HS-27A (cell line): ENCODE measurements at places on chromosomes 3 and 15.

- DNase-seq = no peak
Observed at GRCh38 chr15:67444100-67444499, 76.8 kb upstream of the C15orf61 start.

- DNase-seq = no peak
Observed at GRCh38 chr3:116140100-116140689, 305.1 kb downstream of the LSAMP start.

DNA sequence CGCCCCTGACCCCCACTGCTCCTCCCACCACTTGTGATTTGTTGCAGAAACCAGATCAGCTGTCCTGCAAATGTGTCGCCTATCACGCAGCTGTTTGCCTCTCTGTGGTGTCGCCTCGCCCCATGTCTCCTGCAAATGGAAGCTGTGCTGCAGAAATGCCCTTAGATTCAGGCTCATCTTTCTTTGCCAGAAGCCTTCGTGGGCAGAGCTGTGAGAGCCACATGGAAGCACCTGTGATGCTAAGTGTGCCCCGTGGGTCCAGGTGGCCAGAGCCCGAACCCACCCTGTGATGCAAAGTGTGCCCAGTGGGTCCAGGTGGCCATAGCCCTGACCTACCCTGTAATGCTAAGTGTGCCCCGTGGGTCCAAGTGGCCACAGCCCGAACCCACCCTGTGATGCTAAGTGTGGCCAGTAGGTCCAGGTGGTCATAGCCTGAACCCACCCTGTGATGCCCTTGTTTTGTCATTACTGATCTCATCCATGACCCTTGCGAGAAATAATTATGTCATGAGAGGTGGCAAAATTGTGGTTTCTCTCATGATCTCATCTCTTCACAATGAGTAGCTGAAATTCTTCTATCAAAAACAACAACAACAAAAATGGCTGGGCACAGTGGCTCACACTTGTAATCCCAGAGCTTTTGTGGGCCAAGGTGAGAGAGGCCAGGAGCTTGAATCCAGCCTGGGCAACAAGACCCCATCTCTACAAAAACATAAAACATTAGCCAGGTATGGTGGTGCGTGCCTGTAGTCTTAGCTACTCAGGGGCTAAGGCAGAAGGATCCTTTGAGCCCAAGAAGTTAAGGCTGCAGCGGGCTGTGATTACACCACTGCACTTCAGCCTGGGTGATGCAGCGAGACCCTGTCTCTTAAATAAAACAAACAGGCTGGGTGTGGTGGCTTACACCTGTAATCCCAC is 187.4 kb downstream of the GOLGA6L6 start:
- no peak for DNase-seq

GRCh38 chr3:123713211-123713610 is 128.4 kb upstream of the HACD2 start:
- DNase-seq = no peak

GRCh38 chr3:155743606-155744005 is 1.3 kb downstream of the PLCH1 start:
- DNase-seq = no peak

DNA sequence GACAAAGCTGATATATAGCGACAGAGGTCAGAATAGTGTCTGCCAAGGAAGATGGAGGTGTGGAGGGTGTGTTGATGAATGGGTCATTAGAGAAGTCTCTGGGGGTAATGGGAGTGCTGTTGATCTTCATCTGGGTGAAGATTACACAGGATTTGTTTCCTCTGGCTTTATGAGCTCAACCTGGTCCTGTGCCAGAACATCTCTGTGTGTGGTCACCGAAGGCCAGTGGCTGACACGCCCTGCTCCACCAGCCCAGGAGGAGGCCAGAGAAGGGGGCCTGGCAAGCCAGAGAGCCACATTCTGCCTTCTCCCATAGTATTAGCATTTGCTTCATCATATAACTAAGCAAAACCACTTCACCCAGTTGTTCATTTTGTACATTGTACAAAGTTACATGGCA is 121.1 kb downstream of the ZNF621 start:
- no peak for DNase-seq

DNA sequence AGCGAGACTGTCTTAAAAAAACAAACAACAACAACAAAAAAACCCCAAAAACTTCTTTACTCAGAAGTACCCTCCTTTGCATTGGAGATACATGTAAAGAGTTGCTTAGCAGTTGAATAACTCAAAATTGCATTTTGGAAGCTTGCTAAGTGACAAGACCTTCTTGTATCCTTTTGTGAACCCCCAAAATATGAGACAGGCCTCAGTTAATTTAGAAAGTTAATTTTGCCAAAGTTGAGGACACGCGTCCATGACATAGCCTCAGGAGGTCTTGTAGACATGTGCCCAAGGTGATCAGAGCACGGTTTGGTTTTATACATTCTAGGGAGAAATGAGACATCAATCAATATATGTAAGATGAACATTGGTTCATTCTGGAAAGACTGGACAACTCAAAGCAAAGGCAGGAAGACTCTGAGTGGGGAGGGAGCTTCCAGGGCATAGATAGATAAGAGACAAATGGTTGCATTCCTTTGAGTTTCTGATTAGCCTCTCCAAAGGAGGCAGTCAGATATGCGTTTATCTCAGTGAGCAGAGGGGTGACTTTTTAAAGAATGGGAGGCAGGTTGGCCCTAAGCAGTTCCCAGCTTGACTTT is 1.7 kb upstream of the ARF4 start:
- no peak for DNase-seq

DNA sequence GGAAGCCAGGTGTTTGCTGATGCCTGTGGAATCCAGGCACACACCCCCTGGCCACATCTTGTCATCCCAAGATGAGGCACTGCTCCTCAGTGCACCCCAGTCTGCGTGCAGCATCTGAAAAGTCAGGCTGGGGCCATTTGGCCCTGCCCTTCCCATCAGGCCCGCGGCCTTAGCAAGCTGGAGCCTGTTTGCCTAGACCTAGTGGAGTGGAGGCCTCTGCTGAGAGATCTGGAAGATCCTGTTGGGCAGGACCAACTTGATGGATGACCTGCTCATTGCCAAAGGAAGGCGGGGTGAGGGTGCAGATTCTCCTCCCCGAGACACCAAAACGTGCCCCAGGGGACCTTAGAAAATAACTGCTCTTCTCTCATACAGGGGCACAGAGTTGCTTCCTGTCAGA is 220.2 kb downstream of the SHQ1 start:
- DNase-seq = no peak

DNA sequence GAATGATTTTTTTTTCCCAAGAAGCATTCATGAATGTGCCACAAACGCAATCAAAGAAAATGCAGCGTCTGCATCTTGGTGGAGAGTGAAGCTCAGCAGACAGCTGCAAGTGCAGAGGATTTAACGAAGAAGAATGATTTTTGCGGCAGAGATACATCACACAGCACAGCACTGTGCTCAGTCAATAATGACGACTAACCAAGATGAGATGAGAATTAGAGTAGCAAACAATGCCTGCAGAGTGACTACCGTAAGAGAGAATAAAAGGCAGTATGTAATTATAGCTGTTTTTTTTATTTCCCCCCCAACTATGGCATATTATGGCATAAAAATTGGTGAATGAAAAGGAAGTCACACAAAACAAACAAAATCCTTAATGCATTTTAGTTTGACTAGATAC is 218.0 kb upstream of the ROBO1 start:
- no peak for DNase-seq

GRCh38 chr15:63200464-63201249 is 11.3 kb downstream of the RAB8B start:
- DNase-seq = no peak

DNA sequence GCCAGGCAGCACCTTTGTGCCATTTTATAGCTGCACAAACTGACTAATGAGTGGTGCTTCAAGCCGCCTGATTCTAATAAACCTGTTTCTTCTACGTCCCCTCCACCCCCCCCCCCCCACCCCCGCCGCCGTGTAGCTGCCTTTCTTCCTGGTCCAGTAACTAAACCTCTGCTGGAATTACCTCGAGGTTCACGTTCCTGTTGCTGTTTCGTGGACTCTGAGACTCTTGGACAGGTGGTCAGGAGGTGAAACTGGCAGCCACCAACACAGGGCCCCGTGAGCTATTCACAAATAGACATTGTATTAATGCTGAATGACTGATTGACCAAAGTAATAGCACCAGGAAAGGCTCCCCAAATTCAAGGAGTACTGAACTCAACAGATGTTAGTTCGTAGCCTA is 73.9 kb downstream of the TRIM69 start:
- no peak for DNase-seq

DNA sequence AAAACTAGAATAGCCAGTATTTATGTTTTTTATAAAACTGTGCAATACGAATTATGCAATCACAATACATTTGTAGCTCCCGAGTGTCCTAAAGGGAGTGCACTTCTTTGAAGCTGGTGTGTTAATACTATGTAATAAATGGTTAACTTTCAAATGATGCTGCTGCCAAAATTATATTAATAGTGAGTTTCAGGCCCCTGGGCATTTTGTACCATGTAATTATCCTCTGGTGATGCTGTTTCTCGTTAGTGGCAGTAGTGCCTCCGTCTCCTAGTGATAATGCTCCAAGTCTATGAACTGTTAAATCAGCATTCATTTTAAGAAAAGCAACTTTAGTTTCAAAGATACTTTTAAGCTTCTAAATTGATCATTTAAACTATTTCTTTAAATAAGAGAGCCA is 132.7 kb upstream of the BHLHE40 start:
- DNase-seq = no peak

GRCh38 chr3:11602886-11603527 is 40.7 kb downstream of the VGLL4 start:
- no peak for DNase-seq

GRCh38 chr3:13149330-13150108 is 76.3 kb upstream of the IQSEC1 start:
- no peak for DNase-seq

DNA sequence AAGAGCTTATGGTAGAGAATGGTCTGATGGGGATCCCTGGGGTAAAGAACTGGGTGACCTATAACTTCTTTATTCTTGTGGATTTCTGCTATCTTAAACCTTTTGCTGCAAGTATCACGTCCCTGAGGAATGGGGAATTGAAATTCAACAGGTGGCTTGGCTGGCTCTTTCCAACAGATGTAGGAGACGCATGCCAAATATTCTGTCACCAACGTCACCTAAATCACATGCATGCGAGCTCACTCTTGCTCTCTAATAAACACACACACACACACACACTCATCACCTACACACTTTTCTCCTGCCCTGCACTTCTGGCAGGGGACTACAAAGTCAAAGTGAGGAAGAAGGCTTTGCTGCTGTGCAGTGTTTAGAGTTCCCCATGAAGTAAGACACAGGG is 145.8 kb upstream of the NECTIN3 start:
- no peak for DNase-seq

DNA sequence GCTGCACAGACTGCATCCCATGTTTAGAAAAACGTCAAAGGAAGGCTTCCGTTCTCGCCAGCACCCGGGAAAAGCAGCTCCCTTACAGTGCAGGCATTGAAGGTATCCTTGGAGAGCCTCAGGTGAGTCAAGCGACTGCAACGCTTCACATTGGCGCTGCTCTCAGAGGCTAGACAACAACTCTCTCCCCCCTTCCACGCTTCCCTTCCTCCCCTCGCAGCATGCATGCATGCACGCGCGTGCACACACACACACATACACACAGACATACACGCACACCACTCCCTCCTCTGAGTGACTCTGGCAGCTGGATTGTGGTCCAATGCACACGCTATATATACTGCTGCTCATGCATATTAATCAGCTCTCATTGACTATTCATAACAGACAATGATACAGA is 191.1 kb downstream of the PDZRN3 start:
- no peak for DNase-seq

GRCh38 chr3:151003029-151003767 is 30.7 kb upstream of the CLRN1 start:
- DNase-seq = no peak

- DNase-seq = no peak
Observed at GRCh38 chr3:12518261-12519028, 26.9 kb downstream of the MKRN2OS start.
